ENCODE measurements at places on chromosomes 4 and X. TPM values are rescaled to one million over a fixed set of nuclear protein-coding genes. Genes with fewer than 3 reads are reported as not detected.

GRCh38 chr4:145880355-145880960, 58.2 kb downstream of the ZNF827 start:
- DNase-seq: no peak

GRCh38 chr4:8333726-8334460, 64.3 kb downstream of the HTRA3 start:
- DNase-seq: no peak

DNA sequence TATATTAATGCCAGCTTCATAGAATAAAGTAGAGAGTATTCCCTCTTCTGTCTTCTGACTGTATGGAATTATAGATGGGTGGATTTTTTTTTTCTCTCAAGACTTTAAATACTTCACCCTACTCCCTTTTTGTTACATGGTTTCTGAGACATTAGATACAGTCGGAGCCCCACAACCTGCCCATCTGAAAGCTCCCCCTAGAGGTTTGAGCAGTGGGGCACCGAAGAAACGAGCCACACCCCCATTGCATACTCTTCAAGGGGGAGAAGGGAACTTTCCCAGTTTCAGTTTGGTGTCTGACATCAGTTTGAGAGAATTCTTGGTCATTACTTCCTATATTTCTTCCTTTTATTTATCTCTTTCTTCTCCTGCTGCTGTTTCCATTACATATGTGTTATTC, 437.6 kb upstream of the AGA start:
- DNase-seq: no peak

DNA sequence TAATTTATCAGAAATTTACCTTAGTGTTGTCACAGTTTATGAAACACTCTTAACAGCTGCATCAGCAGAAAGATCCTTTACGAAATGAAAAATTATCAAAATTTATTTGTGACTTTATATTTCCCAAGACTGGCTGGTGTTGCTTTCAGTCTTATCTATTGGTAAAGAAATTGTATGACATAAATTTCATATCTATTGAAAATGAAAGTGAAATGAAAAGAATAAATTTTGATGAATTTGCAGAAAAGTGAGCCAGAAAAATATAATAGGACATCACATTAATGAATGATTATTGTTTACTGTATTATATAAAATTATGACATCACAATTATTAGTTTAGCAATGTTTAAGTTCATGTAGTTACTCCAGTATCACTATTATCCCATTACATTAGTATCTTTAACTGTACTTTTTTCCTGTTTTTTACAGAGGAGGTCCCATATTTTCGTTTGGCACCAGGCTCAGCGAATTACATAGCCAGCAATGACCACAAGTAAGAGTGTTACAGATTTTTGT, 13.2 kb upstream of the TMEM165 start:
- DNase-seq: no peak

The CFP gene
- 0.85 TPM for total RNA-seq

DNA sequence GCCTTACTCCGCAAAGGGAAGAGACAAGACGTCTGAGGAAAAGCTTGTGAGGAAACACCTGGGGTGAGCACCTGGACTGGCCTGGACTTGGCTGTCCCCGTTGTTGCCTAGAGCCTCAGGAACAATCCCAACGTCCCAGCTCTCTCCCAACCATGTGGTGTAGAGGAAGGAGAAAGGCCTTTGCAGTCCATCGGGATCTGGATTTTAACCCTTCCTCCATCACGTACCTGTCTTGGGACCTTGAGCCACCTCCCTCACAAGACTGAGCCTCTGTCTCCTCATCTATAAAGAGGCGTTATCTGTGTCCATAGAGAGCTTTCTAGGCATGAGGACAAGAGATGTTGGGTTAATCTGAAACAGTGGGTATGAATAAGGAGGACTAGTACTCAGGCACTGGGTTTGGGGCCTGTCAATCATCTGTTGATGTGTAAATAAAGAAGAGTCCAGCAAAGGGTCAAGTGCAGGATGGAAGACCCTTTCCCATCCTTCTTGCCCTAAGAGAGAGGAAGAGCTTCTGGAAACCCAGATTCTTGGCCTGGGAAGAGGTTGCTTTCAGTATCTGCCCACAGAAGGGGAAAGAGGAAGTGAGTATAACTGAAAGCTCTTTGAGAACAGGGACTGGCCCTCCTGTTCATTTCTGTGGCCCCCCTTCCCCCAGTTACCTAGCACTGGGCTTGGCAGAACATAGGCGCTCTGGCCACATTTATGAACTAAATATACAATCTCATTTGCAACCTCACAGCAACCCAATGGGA, 137.1 kb downstream of the PJA1 start:
- peak; percentile 85 for DNase-seq

- DNase-seq: no peak
Observed at GRCh38 chr4:58833126-58833525, 1722.9 kb upstream of the IGFBP7 start.

GRCh38 chr4:8385611-8386010, 54.9 kb downstream of the ACOX3 start:
- DNase-seq: no peak

GRCh38 chrX:1103360-1103759, 109.1 kb downstream of the CRLF2 start:
- no peak for DNase-seq

The TBCK gene
- total RNA-seq: 44.1 TPM

The TRIM75 gene
- total RNA-seq: not detected

DNA sequence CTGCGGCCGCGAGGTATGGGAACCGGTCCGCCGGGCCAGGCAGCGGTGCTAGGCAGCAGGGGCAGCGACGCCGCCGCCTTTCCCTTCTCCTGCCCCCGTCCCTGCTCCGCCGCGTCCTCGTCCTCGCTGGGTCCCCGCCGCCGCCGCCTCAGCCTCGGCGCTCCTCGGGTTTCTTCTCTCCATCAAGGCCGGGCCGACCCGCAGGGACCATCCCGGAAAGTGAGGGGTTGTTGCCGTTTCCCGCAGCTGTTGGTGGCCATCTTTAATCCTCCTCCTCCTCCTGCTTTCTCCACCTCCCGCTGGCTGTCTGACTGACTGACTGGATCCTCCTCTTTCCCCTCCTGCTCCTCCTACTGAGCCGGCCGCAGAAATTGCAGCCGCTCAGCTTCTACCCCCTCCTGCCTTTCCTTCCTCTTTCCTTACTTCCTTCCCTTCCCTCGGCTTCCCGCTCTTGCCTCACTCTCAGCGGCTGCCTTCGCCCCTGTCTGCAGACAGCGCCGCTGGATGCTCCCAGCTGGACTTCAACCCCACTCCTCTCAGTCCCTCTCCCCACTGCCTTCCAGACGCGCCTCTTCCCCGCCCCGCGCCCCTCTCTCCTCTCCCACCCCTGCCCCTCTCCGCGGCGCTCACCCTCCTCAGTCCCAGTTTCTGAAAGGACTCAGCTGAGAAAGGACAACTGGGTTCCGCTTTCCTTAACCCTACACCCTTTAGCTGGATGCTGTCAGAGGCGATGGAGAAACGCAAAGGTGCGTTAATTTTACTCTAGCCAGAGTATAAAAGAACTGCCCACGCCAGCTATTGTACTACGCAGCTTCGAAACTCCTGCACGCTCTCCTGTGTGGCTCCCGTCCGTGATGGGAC, at the start of gene WDFY3:
Gene WDFY3, minus strand, starts transcription at position 309 of the 861 bp plus-strand sequence. CDS start 106,099 bp downstream, outside the sequence.
- DNase-seq: peak; percentile 87

- no peak for DNase-seq
Observed at GRCh38 chr4:165379678-165380064, 863 bp downstream of the CPE start.

The ATP1B4 gene
- not detected for total RNA-seq

The TLL1 gene
- total RNA-seq: 32.7 TPM

- no peak for DNase-seq
Observed at GRCh38 chr4:159451006-159451405, 348.1 kb downstream of the RAPGEF2 start.

- DNase-seq: no peak
Observed at GRCh38 chr4:51895158-51895557, 52.2 kb downstream of the DCUN1D4 start.

The HERC5 gene
- total RNA-seq: 6.7 TPM
